ENCODE measurements at places on chromosomes 13 and 19.

DNA sequence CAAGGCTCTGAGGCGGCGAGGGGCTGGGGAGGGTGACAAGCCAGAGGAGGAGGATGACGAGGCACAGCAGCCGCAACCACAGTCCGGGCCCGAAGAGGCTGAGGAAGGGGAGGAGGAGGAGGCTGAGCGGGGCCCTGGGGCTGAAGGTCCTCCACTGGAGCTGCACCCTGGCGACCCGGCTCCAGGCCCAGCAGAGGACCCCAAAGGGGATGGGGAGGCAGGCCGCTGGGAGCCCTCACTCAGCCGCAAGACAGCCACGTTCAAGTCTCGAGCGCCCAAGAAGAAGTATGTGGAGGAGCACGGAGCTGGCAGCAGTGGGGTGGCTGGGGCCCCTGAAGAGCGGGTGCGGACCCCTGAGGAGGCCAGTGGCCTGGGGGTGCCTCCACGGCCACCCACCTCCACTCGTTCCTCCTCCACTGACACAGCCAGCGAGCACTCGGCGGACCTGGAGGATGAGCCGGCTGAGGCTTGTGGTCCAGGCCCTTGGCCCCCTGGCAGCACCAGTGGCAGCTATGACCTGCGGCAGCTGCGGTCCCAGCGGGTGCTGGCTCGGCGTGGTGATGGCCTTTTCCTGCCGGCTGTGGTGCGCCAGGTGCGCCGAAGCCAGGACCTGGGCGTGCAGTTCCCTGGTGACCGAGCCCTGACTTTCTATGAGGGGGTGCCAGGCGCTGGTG lies 2.9 kb downstream of the CIC start:
- DNase-seq, result no peak

DNA sequence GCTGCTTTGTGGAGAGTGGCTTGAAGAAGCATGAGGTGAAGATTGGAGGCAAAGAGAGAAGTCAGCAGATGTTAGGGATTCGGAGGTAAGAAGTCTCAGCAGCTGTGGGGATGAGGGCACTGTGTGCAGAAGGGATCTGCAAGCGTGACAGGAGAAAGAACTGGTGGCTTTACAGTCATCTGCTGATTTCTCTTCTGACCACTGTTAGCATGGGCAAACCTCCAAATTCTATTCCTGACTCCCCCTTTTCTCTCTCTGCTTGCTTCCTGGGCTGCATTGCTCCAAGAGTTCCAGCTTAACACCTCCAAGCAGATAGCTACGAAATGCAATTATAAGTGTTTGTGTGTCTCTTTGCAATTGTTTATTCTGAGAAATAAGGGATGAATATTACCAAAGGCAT lies 159.6 kb downstream of the GGACT start:
- DNase-seq, result no peak

GRCh38 chr19:19748249-19748938 lies 15.5 kb upstream of the ZNF14 start:
- no peak for DNase-seq

DNA sequence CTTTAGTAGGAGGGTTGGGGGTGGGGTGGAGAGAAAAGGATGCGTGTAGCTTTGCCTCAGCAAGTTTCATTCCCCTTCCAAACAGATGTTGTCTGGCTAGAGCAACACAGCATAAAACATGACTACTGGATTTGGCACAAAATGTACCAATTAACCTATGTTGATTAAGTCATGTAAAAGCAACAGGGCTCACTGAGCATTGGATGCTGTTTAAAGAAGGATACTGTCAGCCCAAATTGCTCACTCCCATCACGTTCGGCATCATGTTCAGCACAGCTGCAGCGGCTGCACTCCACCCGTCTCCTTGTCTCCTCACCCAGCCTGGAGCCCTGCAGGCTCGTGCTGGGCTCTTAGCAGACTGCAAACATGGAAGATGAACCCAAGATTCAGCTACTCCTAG lies 77.5 kb downstream of the DLEU7 start:
- no peak for DNase-seq

GRCh38 chr13:75399168-75399878 lies 82.6 kb downstream of the TBC1D4 start:
- no peak for DNase-seq

Measured in activated T-cell treated with anti-CD3 and anti-CD28 coated beads for 48 hours (primary cell).